Kasumi-1 (cell line): ENCODE measurements at places on chromosomes 4 and X.

- no peak for DNase-seq
Observed at GRCh38 chrX:145990051-145990450, 172.4 kb downstream of the SLITRK2 start.

- no peak for DNase-seq
Observed at GRCh38 chrX:28351801-28352200, 235.4 kb upstream of the IL1RAPL1 start.

DNA sequence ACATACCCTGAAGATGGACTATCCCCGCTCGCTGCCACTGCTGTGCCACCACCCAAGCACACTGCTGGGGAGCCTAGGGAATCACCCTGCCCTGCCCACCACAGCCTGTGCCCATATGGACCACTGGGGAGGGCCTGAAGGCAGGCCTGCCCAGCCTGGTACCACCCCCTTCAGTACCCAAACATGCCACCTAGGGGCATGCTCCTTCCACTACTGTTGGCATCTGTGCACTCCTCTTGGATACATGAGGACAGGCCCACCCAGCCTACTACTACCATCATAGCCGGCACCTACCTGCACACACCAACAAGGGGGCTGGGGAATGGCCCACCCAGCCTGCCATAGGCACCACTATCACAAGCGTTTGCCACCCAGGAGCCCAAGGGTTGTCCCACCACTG is 30.1 kb upstream of the PRDX4 start:
- DNase-seq, result no peak

DNA sequence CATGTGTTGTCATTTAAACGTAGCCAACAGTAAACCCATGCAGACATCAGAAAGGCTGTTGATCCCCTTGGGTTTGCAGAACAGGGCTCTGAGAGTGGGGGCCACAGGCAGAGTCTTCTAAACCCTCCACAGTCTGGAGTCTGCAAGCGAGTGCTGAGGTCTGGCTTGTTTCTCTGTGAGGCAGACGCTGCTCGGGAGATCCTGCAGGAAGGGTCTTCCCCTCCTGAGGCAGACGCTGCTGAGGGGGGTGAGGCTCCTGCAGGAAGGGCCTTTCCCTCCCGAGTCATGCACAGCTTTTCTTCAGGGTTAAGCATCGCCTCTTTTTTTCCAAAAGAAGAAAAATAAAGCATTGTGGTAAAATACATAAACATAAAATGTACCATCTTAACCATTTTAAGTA is 17.1 kb upstream of the PDE6B start:
- DNase-seq, result no peak

DNA sequence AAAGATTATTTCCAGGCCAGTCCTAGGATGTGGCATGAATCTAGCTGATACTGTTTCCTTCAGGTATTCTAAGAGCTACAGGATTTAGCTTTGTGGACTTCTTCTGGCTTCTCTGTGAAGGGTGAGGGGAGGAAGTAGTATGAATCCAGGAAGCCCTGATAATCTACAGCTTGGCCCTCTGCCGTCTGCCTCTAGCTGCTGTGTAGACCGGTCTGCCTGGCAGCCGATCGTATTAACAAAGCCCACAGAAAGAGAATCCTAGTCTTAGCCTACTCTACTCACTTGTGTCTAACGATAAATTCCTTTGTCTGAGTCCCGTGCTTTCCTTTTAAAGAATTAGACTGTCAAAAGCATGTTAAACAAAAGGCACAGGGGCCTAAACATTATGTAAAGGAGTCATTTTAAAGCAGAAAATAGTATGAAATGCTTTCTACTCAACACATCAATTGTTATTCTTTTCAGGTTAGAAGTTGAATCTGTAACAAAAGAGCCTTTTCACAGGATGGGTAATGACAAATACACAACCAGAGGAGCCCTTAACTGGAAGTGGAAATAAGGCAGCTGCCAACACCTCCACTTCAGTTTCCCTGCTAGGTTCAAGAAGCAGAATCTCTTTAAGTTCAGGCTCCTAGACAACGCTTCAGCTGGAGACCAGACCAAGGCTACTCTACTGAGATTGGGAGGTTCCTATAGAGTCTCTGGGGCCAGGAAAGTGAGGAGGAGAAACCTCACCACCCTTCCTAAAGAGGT is 48.9 kb upstream of the UCP1 start:
- no peak for DNase-seq

GRCh38 chr4:55808186-55808585 is 11.4 kb upstream of the EXOC1L start:
- no peak for DNase-seq

DNA sequence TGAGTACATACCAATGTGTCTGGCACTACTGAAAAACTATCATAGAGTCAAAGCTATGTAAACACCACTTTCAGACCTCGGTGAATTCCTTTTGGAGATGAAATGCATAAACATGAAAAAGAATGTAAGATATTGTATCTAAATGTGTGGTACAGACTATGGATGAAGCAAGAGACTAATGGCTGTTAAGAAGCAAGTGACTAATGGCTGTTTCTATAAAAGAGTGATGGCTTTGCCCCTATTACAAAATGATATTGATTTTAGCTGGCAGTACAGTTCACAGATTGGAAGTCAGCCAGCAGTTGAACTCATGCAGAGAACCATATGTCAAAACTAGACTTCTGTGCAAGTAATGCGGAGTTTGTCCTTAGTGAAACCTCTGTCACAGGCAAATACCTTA is 359.3 kb downstream of the GRXCR1 start:
- no peak for DNase-seq
